ENCODE measurements at places on chromosomes 6 and 20.

DNA sequence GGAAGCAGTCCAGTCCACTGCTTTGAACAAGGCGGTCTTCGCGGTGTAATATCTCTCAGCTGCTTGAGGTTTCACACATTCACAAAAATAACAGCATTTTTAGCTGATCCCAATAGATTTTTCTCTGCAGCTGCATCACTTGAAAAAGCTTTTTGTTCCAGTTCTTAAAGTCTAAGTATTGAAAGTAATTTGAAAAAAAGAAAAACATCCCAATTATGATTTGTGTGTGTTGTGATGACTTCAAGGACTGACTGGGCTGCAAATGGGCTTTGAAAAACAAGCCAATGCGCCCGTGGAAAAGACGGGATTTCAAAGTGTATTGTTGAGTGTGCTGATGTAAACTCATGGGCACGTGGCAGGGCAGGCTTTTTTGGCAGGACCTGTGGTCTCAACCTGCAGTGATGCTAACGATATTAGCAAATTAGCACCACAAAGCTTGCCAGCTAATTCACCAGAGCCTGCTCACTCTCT lies 151.1 kb downstream of the TMEM242 start:
- no peak for DNase-seq

GRCh38 chr20:52402950-52403349 lies 211.4 kb upstream of the ZFP64 start:
- DNase-seq, result peak; percentile 24

DNA sequence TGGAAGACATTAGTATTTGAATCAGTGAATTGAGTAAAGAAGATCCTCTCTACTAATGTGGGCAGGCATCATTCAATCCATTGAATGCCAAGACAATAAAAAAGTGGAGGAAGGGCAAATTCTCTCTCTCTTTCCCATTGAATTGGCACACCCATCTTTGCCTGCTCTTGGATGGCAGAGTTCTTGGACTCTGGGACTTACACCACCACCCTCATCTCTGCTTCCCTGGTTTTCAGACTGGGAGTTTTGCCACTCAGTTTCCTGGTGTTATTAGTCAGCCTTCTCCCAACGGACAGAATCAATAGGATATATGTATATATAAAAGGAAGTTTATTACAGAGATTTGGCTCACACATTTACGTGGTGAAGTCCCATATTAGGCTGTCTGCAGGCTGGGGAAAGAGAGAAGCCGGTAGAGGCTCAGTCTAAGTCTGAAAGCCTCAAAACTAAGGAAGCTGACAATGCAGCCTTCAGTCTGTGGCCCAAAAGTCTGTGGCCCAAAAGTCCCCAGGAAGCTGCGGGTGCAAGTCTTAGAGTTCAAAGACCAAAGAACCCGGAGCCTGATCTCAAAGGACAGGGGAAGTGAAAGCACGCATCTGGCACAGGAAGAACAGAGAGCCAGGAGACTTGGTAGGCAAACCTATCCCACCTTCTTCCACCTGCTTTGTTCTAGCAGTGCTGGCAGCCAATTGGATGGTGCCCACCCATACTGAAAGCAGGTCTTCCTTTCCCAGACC lies 64.4 kb downstream of the SMPDL3A start:
- no peak for DNase-seq

GRCh38 chr6:16436550-16436949 lies 198.2 kb downstream of the GMPR start:
- peak; percentile 73 for DNase-seq

DNA sequence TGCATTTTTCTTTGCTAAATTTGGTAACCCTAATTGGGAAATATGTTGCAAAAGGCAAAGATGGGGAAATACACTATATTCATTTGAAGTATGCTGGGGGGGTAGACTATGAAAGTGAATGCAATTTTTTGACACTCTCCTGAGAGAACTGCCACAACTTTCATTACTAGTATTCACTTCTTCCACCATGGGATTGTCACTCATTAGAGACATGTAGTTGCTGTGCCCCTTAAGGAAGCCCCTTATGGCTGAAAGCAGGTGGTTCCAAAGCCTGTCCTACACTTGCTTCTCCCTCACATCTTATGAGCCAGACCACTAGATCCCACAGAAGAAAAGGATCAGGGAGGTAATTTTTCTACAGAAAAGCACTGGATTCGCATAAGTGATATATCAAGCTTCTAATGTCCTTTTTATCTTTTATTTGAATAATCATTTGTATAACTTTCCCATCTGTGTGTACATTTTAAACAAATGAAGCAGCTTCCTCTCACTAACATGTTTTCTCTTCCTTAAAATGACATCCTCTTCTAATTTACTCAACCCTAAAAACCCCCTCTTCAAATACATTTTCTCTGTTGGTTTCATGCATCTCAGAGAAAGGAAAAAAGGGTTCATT lies 83.8 kb downstream of the GCLC start:
- no peak for DNase-seq

DNA sequence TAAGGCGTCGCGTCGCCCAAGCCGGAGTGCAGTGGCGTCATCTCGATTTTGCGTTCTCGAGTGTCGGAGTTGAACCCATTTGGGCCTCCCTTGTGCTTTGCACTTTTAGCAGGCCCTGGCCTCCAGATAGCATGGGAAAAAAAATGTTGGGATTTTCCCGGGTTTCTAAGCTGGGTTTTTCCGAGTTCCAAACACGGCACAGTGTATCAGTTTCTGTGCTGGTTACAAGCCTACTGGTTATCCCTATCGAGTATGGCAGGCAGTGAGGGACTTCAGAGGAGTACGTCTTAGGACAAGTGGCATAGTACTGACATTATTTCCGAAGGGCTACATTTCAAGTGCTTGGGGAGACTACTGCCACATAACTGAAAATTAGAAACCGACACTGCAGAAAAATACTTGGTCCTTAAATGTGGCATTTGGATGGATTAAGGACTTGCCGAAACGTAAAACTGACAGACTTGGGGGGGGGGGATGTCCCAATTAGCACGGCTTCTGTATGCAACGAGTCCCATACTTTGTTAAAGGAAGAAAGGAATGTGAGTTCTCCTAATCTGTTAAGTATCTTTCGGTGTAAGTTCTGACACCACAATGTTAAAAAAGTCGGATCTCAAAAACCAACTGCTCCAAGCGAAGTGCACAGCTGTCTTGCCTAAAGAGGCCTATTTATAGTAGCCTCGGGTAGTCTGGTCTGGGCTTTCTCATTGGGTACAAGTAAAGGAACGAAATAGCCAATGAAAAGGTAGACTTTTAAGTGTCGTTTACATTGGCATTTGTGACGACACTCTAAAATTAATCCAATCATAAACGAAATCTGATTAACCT lies 70.2 kb downstream of the HFE start:
- peak; percentile 95 for DNase-seq

GRCh38 chr6:7300926-7301325 lies 12.1 kb downstream of the SSR1 start:
- DNase-seq, result no peak

- DNase-seq, result no peak
Observed at GRCh38 chr6:111269401-111269970, 182.2 kb downstream of the SLC16A10 start.

DNA sequence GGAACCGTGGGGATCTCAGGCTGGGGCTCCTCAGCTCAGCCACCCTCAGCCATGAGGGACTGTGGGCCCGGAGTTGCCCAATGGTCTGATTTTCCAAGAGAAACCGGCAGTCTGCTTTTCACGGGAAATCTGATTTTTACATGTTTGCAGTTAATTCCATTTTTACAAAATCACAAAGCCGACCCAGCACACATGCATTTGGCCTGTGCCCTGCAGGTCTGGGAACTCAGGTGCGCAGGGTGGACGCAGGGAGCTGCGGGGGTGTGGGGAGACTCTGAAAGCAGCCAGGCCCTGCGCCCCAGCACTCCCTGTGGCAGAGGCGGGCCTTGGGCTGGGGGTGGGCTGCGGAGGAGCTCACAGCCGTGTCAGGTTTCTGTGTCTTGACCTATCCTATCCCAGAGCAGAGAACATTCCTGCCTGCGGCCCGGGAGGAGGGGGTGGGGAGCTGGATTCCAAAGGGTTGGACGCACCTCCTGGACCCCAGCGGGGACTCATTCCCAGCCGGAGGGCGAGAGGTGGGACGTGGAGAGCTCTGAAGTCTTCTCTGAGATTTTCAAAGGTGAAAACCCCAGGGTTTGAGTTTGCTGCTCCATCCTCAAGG lies 60.6 kb downstream of the ADNP start:
- DNase-seq, result no peak

GRCh38 chr6:149314325-149314905 lies 3.1 kb upstream of the TAB2 start:
- no peak for DNase-seq

GRCh38 chr20:53212018-53212417 lies 239.9 kb downstream of the TSHZ2 start:
- DNase-seq, result no peak

DNA sequence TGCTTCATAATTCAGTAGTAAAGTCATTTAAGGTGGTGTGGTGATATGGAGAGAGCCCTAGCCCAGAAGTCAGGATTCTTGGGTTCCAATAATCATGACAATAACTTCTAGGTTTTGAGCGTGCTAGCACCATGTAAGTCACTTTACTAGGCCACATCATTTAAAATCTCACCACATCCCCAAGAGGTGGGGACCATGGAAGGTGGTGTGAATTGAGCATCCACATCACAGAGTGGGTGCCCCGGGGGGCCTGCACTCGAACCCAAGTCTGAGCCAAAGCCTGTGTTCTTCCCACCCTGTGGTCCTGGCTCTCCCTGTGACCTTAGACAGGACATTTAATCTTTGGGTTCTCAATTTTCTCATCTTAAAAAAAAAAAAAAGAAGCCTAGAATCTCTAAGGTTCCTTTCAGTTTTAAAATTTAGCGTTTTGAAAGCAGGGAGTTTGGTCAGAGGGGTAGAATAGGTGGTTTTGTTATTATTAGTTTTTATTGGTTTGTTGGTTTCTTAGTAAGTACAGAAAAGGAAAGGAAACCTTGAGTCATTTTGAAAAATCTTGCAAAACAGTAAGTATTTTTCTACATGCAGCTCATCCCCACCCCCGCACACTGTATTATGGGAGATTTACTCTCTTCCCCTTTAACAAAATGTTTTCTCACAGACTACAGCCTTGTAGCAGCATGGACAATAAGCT lies 26.4 kb downstream of the ARMC2 start:
- DNase-seq, result peak; percentile 44

- DNase-seq, result peak; percentile 4
Observed at GRCh38 chr6:39330057-39330456, 7.6 kb upstream of the KCNK16 start.

DNA sequence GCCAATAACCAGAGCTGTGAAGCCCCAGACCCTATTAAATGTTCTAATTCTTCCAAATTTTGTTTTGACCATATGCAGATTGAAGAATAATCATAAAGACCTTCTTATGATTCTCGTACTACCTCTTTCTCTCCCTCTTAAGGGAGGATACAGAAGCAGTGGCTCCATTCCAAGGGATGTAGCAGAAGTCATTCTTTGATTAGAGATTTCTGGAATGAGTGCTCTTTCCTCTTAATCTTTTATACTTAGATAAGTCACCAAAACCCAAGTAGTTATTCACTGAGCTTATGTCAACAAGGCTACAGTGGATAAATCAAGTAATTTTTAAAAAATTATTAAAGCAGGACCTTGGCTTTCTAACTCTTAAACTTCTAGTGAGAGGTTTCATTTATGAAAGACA lies 266.0 kb upstream of the STXBP5 start:
- DNase-seq, result no peak

GRCh38 chr6:105795366-105795765 lies 290.8 kb upstream of the PRDM1 start:
- DNase-seq, result no peak

- DNase-seq, result no peak
Observed at GRCh38 chr6:163335671-163336545, 78.6 kb upstream of the QKI start.

- DNase-seq, result no peak
Observed at GRCh38 chr6:106927531-106928398, 46.8 kb downstream of the CD24 start.

DNA sequence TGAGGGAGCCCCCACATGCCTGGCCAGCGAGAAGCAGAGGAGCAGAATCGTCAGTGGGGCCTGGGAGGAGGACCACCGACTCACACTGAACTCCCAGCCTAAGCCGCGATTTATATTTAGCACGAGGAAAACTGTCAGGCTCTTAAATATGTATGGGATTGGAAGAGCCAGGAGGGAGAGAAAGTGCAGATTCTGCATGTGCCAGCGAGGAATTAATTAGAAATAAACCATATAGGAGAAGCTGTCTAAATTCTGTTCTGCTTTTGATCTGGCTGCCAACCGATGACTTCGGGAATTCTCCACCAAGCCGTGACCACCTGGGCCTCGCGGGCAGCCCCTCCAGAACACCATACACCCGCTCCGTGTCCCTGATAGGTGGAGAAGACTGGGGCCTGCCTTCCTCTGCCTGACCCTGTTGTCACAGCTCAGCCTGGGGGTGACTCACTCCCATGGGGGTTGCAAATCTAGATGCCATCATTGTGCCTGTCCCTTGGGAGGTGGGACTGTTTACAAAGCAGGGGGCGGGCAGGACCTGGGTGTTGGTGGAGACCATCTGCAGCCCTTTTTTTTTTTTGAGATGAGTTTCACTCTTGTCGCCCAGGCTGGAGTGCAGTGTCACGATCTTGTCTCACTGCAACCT lies 91.1 kb upstream of the PMEPA1 start:
- no peak for DNase-seq

GRCh38 chr6:33329058-33329457 lies 11.5 kb upstream of the ZBTB22 start:
- no peak for DNase-seq

DNA sequence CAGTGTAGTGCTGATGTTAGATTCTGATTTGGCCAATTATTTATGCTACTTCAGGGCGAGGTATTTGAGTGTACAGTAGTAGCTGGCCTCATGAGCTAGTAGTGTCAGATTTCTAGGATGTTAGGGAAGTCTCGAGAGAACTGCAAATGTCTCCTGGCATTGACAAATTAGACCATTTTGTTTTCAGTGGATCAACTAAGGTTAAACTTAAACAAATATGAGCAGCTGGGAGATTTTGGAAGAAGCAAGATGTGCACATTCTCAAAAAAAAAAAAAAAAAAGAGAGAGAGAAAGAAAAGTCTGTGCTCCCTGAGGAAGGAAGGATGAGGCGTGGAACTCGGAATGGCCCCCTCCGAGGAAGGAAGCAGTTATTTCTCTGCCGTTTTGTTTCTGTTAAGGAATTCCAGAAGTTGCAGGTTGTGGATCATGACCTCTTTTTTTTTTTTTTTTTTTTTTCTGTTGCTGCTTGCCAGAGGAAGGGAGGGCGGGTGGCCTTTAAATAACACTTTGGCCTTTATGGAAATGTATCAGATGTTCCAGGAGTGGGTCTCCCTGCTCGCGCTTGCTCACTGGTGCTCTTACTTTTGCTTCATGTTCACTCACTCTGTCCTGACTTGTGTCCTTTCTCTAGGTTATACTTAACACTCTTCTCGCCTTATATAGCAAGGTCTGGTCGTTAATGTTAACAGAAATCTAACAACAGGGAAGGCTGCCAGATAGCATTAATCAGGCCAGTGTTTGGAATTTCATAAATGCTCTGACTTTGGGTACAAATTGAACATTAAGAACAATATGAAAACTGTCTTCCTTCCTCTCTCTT lies 124.4 kb downstream of the TCP11 start:
- DNase-seq, result no peak
